CD4-positive, alpha-beta T cell treated with Interleukin-17A for 1 hour (primary cell): ENCODE measurements at places on chromosomes 2 and 18.

- DNase-seq = no peak
Measured at GRCh38 chr2:154161286-154161685, 289.6 kb downstream of the GALNT13 start.

- DNase-seq = no peak
Measured at GRCh38 chr2:195647302-195647701, 9.7 kb upstream of the SLC39A10 start.

DNA sequence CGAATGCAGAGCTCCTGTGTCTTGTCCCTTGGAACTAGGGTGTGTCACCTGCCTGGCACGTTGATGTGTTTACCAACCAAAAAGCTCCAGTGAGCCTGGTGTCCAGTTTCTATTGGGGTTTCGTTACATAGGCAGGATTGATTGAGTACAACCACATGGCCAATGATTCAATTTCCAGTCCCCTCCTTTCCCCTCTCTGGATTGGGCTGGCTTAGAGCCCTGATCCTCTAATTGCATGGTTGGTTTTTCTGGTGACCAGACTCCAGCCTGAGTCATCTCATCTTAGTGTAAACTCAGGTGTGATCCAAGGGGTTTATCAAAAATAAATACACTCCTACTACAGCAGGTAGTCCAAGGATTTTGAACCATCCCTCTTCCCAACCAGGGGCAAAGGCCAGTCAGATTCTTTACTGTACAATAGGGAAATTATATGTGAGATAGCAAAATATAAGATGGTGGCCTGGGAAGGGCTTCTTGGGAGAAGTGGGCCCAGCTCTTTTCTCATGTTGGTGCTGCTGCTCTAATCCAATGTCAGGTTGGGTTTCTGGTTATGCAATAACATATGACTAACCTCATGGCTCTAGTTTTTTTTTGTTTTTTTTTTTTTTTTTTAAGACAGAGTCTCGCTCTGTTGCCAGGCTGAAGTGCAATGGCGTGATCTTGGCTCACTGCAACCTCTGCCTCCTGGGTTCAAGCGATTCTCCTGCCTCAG, 64.7 kb upstream of the MGAT5 start:
- DNase-seq = no peak

DNA sequence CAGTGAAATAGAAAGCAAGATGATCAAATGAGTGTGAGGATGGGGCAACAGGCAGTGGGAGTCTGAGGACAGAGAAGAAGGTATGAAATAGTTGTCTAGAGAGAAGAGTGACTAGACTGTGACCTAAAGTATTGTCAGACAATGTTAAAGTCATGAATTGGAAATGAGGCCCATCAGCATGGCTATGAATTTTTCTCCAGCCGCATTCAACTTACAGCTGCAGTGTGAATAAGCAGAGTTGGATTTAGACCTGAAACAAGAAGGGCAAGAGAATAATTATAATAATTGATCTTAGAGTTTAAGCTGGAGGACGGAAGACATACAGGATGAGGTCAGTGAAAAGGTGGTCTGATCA, 4.2 kb upstream of the TSPYL6 start:
- DNase-seq = no peak

GRCh38 chr2:12501469-12502158, 215.1 kb upstream of the TRIB2 start:
- peak; percentile 71 for DNase-seq

GRCh38 chr2:174664084-174664759, 66.6 kb upstream of the WIPF1 start:
- DNase-seq = no peak

- DNase-seq = no peak
Measured at GRCh38 chr18:36402765-36403396, 105.4 kb downstream of the FHOD3 start.

GRCh38 chr2:231646476-231646875, 53.8 kb downstream of the TEX44 start:
- no peak for DNase-seq

GRCh38 chr2:104215269-104216161, 638.4 kb upstream of the POU3F3 start:
- DNase-seq = no peak

DNA sequence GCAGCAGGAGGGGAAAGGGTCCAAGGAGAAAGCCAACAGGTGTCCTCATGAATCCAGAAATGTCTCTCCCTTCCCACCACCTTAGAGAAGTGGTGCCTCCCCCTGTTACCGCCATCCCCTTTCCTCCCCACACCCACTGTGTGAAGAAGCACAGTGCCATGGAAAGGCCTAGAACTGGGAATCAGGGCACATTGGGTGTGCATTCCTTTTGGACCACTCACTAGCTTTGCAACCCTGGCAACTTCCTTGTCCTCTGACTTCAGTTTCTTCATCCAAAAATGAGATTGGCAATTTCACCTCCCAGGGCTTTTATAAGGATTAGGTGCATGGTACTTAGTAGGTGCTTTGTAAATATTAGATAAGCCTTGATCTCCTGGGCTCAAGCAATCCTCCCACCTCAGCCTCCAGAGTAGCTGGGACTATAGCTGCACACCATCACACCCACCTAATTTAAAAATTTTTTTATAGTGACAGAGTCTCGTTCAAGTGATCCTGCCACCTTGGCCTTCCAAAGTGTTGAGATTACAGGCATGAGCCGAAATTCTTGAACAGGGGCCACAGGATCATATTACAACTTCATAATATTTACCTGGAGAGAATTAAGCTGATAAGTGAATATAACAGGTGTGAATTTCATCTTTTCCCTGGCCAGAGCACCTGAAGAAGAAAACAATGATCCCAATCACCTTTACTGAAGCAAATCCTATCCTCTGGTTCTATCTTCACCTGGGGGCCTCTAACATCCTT, 97.9 kb upstream of the TAF1B start:
- no peak for DNase-seq

GRCh38 chr2:46384457-46384815, 87.2 kb downstream of the EPAS1 start:
- no peak for DNase-seq

GRCh38 chr2:42390401-42390969, 29.5 kb upstream of the COX7A2L start:
- DNase-seq = no peak

GRCh38 chr18:43876286-43876685, 599.0 kb upstream of the SYT4 start:
- no peak for DNase-seq

GRCh38 chr18:74281011-74281979, 10.5 kb downstream of the CYB5A start:
- DNase-seq = no peak

DNA sequence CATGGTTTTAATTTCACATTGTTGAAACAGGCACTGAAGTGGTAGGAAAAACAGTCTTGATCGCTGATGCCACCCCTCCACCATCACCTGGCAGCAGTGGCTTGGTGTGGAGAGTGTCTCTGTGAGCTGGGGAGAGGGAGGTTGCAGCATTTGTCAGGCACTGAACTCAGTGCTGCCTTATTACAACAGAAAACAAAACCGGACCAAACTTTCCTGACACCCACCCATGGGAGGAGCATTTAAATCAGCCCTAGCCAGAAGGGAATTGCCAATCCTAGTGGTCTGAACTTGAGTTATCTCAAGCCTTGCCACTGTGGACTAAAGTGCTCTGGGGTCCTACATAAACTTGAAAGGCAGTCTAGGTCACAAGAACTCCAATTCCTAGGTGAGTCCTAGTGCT, 103.0 kb upstream of the LGALSL start:
- no peak for DNase-seq

DNA sequence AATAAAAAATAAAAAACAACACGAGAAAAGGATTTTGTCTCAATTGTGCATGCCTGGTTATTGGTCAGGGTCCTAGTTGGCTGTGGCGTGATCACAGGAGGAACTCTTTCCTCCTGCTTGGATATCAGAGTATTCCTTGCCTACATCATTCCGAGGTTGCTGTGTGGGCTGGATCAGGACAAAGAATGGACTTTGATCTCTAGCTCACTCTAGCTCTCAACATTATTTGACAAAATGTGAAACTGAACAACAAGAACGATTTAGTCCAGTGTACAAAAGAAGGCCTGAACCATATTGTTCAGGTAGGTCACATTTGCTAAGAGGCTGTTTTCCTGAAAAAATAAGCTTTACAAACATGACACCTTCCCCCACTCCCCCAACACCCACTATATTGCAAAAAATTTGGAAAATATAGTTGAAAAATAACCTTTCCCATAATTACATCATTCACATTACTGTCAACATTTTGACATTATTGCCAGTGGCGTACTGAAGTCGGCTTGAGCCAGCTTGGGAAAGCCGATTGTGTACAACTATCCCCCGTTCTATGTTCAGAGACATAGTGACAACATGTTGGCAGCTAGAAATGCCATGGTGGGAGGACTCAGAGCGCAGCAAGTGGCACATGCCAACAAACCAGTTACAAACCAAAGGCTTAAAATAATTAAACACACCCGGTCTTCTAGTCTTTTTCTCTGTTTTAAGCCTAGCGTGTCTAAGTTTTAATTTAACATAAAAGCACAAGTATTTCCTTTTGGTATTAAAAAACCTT, 179.0 kb downstream of the LPIN1 start:
- DNase-seq = no peak

- DNase-seq = no peak
Measured at GRCh38 chr2:239394346-239394945, 6.4 kb downstream of the HDAC4 start.

DNA sequence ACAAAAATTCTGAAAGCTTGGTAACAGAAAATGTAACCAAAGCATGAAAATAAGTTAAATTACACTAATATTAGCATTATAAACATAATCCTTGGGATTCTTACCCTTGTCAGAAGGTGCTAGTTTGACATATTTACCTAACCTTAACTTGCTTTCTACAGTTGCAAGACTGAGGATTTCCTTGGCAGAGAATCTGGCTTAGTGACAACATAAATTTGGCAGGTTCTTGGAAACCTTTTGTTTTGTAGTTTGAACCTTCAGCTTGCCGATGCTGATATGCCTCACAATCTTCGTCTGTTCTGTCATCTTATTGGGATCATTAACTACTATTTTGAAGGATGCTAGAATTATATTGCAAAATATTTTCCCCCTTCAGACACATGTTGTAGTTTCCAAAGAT, 3.4 kb downstream of the XIRP2 start:
- DNase-seq = no peak

- no peak for DNase-seq
Measured at GRCh38 chr18:28791101-28791500, 614.2 kb upstream of the CDH2 start.

- no peak for DNase-seq
Measured at GRCh38 chr2:66066032-66066431, 368.9 kb upstream of the MEIS1 start.

- no peak for DNase-seq
Measured at GRCh38 chr2:101613056-101613704, 84.3 kb upstream of the MAP4K4 start.

DNA sequence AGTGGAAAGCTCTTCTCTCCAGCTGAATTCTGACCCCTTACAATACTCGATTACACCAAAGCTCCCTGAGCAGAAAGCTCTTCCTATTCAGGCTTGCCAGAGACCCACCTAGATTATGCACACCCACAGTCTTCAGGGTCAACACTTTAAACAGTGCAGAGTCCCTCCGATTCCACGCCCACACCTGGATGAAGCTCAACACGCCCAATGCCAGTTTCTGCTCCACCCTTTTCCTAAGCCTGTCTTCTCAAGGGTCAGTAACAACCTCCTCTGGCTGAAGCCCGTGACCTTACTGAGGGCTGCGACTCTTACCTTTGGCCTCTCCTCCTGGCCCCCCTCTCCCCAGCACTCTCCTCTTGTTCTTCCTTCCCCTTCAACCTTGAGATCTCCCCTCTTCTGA, 492.0 kb upstream of the SALL3 start:
- DNase-seq = no peak

DNA sequence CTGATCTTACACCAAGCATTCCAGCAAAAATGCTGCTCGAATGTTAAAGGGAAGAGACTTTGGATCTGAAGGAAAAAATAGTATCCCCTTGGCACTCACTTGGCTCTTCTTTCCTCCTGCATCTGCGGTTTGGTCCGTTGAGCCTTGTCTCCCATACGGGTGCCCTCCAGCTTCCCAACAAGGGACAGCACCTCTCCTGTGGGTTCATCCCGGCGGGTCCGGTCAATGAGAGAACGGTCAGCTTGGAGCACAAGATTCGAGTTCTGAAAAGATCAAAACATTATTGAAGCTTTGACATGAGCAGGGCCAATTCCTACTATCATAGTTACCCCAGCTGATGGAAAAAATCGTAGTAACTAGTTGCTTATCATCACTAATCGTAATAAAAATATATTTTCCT, 740 bp downstream of the SNRNP200 start:
- DNase-seq = no peak

GRCh38 chr2:63891488-63892030, 49.9 kb downstream of the UGP2 start:
- no peak for DNase-seq

DNA sequence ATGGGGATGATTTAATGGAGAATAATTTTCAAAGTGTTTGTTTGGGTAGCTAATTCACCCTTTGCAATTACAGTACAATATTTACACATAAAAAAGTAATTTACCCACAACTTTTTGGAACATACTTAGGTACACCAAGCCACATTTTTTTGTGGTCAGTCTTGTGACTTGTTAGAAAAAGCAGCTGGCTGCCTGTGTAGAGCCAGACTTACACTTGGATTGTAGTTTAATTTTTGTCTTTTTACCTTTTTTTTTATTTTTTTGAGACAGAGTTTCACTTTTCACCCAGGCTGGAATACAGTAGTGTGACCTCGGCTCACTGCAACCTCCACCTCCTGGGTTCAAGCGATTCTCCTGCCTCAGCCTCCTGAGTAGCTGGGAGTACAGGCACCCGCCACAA, 45.4 kb downstream of the RALBP1 start:
- no peak for DNase-seq

DNA sequence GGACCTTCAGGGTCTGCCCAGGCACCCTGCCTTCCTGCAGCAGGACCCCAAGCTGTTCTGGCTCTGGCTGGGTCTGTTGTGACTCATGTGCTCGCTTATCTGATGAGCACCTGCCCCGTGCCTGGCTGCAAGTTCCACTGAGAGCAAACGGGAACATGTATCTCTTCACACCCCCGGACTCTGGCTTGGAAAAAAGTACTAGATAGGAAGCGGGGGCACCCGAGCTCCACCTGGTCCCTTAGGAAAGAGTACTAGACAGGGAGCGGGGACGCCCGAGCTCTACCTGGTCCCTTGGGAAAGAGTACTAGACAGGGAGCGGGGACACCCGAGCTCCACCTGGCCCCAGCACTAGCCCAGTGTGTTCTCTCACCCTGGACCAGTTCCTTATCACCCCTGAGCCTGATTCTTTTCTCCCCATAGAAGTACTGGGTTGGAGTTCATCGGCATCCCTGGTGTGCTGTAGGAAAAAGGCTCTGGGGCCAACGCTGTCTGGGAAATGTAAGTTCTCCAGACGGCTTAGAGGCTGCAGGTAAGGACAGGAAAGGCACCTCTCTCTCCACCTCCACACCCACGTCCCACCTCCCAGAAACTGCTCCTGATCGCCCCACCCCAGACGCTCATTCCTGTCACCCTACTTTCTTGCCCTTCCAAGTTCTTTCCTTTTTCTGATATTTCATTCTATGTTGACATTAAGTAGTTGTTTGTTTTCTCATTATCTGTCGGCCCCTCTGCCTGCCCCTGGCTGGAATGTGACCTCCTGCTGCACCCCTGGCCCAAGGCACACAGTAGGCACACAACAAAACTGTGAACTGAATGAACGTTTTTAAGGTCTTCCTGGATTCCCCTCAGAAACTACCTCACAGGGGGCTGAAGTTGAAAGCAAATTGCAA, 40.2 kb downstream of the HDAC4 start:
- DNase-seq = no peak
